Coronary artery (tissue), 2 donors: ENCODE measurements at places on chromosomes 7 and 10.

DNA sequence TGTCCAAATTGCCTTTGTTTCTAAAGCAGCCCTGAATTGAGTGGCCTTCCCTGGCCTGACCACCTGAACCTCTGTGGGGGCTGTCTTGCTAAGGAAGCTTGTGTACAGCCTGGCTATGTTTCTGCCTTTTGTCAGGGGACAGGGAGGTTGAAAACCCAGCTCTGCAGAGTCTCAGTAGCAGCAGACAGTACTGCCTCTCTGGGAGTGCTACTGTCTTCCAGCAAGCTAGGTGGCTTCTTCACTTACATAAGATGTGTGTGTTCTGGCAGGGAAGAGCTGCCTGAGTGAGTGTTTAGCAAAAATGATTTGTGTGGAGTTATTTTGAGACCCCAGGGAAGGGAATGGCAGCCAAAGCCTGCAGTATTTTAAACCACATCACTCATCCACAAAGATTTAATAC is 57.4 kb downstream of the LRRC4 start:
- no peak for DNase-seq

GRCh38 chr10:133056001-133056400 is 31.7 kb upstream of the ADGRA1 start:
- no peak for DNase-seq

DNA sequence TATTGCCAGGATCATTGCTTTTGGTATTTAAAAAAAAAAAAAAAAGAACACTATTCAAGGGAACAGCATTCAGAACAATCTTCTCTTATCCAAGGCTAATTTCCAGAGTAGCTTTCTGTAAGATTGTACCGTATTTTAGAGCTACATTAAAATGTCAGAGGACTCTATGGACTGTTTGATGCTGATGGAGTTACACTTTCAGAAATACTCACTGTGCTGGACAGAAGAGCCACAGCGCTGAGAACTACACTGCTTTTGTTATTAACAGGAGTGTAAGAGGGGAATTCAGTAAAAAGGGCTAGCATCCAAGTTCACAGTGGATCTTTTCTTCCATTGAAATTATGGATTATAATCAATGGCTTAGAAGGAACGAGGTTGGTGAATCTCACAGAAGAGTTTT is 247.7 kb downstream of the AHR start:
- no peak for DNase-seq

GRCh38 chr10:31584098-31584631 is 265.1 kb downstream of the ZEB1 start:
- peak; percentile 62 for DNase-seq

DNA sequence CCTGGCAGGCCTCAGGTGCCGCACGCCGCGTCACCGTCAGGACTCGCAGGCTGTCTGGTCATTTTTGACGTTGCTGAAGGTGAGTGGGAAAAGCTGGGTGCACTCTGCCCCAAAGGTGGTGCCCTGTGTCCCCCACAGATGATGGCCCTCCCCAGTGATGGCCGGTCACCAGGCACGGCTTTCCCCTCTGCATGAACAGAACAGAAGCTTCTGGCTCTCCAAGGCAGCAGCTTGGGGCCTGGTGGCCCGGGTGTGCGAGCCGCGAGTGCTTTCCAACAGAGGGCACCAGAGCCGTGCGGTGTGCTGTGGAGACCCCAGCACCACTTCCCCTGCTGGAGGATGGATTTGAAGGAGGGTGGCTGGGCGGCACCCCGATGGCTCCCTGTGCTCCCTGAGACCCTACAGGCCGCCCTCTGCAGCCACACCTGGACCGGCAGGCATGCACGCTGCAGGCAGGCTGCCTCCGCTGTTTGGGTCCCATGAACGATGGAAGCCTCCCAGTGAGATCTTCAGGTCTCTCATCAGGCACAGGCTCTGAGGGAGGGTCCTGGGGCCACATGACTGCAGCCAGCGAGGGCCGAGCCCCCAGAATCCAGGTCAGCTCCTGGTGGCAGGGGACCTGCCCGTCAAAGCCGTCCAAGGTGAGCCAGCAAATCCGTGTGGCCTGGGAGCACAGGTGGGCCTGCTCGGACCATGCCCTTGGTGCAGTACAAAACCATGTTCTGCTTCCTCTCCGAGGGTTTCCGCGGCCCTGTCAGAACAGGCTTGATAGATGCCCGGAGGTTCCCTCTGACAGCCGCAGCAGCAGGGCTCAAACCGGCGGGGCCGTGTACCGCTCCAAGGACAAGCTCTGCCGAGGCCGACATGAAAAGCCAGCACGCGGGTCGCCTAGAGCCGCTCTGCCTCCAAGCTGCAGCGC is 195.4 kb downstream of the EBF3 start:
- DNase-seq, result peak; percentile 46

GRCh38 chr10:125190946-125191345 is 30.6 kb upstream of the CTBP2 start:
- DNase-seq, result peak; percentile 55

- DNase-seq, result no peak
Observed at GRCh38 chr7:26334166-26334859, 42.7 kb downstream of the SNX10 start.

DNA sequence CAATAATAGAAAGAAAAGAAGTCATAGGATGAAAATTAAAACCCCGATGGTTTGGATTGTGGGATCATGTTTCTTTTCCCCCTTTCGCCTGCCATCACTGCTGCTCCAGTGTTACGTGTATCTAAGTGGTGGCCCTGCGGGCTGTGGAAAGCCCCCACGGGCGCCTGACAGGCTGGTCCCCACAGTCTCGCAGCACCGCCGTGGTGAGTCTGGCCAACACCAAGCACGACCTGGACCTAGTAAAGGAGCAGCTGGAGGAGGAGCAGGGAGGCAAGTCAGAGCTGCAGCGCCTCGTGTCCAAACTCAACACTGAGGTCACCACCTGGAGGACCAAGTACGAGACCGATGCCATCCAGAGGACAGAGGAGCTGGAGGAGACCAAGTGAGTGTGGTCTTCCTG is 19.5 kb downstream of the MYH16 start:
- no peak for DNase-seq

GRCh38 chr7:116327135-116327534 is 116.8 kb downstream of the TES start:
- no peak for DNase-seq

DNA sequence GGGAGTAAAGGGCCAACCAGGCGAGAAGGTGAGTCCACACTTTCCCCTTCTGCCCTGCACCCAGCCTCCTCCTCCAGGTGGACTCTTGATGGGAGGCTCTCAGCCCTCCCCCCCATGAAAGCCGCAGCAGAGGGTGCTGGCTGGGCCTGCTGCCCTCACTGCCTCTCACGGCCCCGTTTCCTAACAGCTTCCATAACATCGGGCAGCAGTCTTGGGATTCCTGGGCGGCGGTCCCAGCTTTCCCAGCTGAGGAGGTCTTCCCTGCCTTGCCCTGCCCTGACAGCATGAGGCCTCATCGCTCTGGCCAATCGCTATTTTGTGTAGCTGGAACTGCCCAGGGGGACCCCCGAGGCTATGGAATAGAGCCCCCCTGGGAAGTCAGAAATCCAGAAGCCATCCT is 76.3 kb downstream of the COL13A1 start:
- DNase-seq, result no peak

GRCh38 chr7:123260428-123260960 is 60.7 kb upstream of the SLC13A1 start:
- no peak for DNase-seq

GRCh38 chr7:152341039-152341913 is 94.5 kb downstream of the KMT2C start:
- DNase-seq, result no peak

DNA sequence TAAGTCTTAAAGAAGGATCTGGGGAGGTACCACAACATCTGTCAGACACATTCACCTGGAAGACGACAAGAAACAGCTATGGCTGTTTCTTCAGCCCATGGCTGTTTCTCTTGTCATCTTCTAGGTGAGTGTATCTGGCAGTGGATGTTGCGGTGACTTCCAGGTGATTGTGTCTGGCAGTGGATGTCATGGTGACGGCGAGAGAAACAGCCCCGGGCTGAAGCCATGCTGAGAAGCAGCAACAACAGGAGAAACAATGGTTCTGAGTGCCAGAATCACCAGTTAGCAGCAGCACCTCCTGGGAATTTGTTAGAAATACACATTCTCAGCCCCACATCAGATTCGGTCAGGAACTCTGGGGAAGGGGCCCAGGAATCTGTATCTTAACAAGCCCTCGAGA is 68.6 kb upstream of the SYPL1 start:
- DNase-seq, result no peak

DNA sequence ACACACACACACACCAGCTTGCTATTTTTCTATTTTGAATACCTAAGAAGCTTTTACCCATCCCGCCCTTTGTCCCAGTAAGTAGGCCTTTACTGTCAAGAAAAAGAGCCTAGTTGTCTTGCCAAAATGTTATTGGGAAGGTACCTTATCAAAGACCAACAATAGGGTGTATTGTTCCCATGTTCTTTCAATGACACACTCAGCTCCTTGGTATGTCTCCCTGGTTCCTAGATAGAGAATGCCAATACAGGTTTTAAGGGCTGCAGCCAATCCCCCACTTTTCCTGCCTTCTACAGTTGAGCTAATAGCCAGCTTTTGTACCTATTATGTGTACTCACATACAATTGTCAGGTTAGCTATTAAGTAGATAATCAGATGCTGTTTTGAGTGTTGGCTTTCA is 92.0 kb upstream of the LRRTM3 start:
- no peak for DNase-seq

GRCh38 chr10:47260505-47261111 is 39.4 kb upstream of the GDF10 start:
- DNase-seq, result no peak
